ENCODE measurements at places on chromosomes 2 and 18.
A peak's percentile ranks its signal among the peaks of the same experiment; 100 is the strongest.

- DNase-seq = no peak
Measured at GRCh38 chr2:54262015-54262765, 6.2 kb upstream of the TSPYL6 start.

GRCh38 chr2:102606353-102606752 is 13.0 kb upstream of the SLC9A2 start:
- no peak for DNase-seq

DNA sequence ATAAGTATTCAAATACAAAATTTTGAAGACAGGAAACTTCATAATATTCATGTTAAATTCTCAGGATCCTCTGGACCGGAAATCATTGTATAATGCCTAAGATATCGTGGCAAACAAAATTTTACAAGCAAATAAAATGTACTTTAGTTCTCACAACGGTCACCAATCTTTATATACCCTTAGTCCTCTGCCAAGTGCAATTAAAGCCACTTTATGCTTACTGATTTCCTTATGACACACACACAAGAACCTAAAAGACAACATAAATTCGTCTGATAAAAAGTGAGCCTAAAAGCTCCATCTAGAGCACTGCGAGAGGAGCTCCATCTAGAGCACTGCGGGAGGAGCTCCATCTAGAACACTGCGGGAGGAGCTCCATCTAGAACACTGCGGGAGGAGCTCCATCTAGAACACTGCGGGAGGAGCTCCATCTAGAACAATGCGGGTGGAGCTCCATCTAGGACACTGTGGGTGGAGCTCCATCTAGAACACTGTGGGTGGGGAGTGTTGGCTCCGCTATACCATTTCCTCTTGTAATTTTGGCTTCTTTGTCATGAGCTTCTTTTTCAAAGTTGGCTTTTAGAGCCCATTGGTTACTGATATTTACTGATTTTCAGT is 15.9 kb downstream of the ATP8B1 start:
- no peak for DNase-seq

DNA sequence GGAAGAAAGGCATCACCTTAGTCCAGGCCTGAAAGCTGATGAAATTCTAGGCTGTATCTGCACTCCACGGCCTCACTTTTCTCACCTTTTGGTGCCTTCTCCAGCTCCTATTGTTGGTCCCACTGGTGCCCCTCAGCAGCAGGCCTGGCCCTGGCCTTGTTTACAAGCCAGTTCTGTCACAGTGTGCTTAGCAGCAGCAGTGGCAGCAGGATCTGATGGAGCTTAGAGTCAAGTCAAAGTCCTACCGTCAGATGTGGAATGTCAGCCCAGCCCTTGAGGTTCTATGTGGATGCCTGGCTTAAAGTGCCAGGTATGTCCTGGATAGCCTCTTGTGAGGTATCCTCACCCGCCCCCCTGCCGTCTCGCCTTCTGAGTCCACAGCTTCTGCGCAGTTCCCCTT is 281.3 kb downstream of the SUCLG1 start:
- DNase-seq = no peak

DNA sequence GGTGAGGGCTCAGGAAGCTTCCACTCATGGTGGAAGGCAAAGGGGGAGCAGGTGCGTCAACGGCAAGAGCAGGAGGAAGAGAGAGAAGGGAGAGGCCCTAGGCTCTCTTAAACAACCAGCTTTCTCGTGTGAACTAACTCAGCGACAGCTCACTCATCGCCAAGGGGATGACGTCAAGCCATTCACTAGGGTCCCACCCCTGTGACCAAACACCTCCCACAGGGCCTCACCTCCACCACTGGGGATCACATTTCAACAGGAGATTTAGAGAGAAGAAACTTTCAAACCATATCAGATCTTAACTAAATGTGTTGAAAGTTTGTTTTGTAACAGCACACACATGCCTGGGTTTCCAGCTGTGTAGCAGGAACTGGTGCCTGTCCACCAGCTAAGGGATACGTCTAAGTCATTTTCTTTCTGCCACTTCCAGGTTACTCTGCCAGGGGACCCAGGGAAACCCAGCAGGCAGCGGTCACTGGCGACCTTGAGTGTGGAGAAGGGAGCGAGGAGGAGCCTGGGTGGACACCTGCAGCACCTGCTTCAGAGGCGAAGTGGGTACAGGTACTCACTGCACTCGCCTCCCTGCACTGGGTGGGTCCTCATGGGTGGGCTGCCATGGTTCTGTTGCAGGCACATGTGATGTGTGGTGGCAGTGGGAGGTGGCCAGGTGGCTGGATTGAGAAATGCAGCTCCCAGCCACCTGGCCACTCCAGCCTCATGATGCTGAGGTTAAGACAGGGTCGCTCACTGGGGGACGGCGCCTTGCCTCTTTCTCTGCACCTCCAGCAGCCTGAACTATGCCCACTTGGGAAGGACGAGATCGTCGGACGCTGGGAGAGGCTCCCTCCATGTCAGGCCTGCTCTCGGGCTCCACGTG is 8.4 kb upstream of the GPC1 start:
- no peak for DNase-seq

DNA sequence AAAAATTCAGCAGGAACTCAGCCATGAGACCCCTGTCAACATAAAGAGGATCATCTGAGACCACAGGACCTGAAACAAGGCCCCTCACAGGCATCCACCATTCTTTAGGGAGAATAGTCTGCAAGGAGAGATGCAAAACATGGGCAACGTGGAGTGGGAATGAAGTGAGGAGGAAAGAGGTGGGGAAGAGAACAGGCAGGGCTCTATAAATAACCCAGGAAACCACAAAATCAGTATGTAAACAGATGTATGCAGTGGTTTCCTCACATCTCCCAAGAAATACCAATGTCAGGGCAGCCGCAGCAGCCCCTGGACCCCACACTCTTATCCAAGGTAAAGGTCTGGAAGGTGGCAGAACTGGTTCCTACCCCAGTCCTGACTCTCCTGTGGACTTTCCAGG is 168.5 kb downstream of the EN1 start:
- no peak for DNase-seq

DNA sequence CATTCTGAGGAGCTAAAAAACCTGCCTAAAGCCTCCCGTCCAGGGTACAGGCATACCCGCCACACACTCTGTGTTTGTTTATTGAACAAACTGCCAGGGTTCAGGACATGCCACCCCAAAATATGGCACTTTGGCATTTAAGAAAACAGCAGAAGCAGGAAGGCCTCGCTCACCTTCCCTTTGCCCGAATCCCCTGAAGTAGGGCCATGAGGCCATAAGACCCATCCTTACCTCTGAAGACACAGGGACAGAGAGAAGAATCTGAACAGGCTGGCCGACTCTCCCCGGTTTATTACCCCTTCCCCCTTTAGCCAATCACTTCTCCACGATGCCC is 1.7 kb upstream of the NEURL3 start:
- DNase-seq = no peak

- no peak for DNase-seq
Measured at GRCh38 chr2:119005555-119005954, 63.6 kb downstream of the MARCO start.

DNA sequence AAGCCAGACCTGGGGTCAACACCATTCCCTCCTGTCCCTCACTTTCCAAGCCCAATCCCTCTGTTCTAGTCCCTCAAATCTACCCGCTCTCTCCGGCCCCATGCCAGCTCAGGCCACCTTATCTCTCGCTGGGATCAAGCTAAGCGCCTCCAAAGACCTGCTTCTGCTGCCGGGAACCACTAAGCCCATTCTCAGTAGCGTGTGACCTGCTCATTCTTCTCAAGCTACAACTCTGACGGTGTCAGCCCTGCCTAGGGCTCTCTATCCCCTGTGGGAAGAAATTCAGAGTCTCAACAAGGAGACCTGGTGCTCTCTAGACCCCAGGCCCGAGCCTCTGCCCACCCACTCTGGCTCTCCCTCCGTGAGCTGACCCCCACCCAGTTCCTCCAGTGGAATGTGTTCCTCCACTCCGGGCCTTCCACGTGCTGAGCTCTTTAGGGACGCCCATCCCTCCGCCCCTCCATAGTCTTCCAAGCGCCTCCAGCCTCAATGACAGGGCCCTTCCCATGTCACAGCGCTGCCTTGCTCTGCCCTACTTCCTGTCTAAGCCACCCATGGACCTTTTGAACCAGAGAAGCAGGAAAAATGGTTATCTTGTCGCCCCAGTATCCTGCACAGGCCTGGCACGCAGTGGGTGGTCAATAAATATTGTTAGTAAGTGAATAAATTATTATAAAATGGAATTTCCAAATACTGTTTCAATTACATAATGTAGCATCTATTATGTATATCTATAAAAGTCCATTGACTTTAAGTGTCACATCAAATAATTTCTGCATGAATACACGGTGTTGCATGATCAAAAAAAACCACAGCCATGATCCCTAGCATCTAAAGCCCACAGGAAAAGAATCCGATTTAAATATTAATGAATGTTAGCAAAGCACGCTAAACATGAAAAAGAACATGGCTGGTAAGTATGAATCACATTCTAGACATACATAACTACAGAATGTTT is 127.6 kb downstream of the ZNF516 start:
- DNase-seq = no peak

DNA sequence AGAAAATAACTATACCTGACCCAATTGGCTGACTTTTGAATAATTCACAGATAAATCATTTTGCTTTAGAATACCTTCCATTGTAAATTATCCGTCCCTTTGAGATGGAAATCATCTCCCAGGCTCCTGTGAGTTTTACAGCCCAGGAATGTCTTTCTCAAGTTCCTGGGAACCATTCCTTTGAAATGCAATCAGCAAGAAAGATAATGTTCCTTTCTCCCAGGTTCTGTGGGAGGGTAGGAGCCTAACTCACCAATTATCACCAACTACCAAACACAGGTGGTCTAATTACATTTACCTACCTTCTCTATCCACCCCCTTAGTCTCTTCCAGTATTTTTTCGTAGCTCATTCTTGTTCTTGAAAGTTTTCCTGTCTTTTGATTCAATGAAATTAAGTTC is 1016.0 kb downstream of the SOCS6 start:
- DNase-seq = no peak

- DNase-seq = no peak
Measured at GRCh38 chr2:152062125-152063091, 36.4 kb downstream of the CACNB4 start.

DNA sequence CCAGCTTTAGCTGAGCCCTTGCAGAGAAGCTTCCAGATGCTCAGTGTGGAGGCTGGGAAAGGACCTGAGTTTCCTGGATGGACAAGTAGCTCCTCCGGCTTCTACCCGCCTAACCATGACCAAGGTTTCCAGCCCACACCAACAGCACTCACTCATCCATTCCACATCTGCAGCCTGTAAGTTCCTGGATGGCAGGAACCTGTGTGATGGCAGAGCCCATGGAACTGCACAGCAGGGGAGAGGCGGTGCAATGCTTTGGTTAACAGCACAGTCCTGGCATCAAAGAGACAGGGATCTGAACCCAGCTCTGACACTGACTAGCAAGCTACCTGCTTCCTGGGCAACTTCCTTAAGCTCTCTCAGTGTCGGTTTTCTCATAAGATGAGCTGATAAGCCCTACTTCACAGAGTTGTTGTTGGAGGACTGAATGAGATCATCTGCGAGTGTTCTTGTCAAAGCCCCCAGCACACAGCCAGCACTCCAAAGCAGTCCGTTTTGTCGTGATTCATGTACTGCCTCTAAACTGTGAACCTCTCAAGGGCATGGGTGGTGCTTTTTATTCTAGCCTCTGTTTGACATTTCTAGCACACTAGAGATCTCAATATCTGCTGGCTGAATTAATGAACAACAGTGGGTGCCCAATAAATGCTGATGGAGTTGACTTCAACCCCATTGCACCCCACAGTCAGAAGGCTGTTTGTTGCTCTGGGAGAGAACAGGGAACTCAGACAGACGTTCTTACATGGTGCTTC is 41.6 kb upstream of the OTOF start:
- DNase-seq = no peak

DNA sequence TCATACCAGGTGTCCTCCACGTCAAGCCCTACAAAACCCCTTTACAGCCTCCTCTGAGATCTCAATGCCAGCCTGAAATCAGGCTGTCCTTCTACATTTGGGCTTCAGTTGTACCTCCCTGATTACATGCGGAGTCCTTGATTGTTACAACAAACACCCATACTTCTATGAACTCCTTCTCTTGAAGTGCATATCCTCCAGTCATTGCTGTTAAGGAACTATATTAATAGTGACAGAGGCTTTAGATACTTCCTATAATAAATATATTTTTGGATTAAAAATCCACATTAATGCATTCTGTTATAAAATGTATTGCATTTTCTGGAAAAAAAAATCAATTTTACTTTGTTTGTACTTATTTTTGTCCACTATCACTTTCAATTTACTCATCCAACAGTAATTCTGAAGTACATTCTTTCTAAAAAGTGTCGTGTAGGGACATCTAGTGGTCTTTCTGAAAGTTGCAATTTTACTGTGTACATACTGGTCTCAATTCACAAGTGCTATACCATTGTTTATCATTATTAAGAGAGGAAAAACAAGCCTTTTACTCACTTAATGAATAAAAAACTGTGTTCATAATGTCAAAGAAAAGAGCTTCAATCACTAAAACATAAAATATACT is 316.4 kb downstream of the DSEL start:
- DNase-seq = peak; percentile 50

DNA sequence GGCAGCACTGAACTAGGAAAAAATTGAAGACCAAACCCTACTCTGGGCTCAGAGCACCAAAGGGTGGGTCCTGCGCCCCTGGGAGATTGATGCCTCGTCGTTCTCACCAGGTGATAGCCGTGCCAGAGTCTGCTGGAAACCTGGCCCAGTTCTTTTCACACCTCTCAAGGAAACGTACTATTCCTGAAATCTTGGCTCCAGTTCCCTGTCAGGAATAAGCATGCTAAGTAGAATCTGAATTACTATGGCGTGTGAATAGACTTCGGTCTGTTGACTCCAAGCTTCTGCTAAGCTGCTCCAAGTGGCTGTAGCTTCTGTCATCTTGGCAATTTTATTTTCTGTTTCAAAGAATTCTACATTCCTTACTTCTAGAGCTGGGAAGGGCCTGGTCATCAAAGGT is 75.4 kb downstream of the MARCHF4 start:
- DNase-seq = no peak

GRCh38 chr18:26459340-26459739 is 89.0 kb downstream of the KCTD1 start:
- no peak for DNase-seq

DNA sequence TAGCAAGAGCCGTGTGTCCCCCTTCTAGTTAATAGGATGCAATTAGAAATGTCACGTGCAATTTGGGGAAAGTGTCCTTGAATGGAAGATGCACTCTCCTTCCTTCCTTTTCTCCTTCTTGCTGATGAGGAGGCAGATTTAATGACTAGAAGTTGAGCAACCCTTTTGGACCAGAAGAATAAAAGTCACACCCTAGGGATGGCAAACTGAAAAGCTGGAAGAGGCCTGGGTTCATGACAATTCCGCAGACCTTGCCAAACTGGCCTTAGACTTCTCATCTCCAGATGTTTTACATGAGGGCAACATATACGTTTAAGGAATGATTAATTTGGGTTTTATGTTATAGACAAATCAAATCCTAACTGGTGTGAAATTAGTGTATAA is 38.6 kb upstream of the NCOA1 start:
- no peak for DNase-seq

DNA sequence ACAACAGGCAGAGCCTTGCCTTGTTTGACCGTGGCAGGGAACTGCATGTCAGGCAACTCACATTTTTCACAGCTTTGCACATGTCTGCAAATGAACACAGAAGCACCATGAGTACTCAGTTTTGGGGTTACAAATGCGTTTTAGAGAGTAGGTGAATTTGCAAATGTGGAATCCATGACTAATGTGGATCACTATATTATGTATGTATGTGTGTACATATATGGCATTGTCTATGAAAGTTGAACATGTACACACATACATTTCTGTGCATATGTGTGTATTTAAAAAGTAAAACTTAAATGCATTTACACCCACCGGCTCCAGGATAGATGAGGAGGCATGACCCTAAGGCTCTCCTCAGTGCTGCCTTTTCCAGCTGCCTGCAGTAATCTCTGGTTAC is 65.1 kb downstream of the SOWAHC start:
- DNase-seq = no peak

Measured in KBM-7 (cell line).